Spleen (tissue), 13 donors: ENCODE measurements at places on chromosomes 5 and 9. TPM values are rescaled to one million over a fixed set of nuclear protein-coding genes. Genes with fewer than 3 reads are reported as not detected.

- DNase-seq: no peak
Measured at GRCh38 chr5:66851306-66851705, 255.1 kb downstream of the MAST4 start.

GRCh38 chr9:120412425-120412951 lies 167.5 kb downstream of the CDK5RAP2 start:
- DNase-seq: no peak

DNA sequence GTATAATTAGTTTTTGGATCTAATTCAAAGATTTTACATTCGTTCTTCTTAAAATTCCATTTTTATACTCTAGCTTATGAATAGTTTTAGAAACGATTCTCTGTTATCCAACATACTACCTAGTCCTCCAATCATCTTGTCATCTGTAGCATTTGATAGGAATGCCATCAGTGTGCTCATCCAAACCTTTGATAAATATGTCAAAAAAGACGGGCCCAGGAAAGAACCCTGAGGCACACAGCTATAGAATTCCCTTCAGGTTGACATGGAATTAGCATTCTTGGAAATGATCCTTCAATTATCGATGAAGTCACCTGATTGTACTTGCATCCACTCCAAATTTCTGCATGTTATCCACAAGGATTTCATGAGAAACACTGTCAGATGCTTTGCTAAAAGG lies 64.8 kb upstream of the EFNA5 start:
- no peak for DNase-seq

- DNase-seq: no peak
Measured at GRCh38 chr5:87770016-87770570, 357.4 kb upstream of the CCNH start.

DNA sequence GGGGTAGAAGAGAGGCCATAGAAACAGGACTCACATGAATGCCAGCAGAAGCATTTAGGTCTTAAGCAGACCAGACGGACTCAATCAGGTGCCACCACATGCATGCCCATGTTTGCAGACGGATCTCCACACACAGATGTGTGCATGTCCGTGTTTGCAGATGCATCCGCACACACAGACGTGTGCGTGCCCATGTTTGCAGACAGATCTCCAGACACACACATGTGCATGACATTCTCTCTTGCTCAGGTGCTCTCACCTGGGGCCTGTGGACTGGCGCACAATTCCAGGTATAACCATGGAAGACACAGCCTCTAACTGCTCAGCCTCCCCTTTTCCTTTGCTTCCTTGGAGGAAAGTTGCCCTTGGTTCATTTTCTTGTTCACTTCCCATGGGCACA lies 148.3 kb downstream of the CACNA1B start:
- peak; percentile 29 for DNase-seq

The BDP1 gene
- polyA plus RNA-seq: 9.0 TPM

The FRMD3 gene
- polyA plus RNA-seq: 0.82 TPM

The TMEM38B gene
- polyA plus RNA-seq: 3.9 TPM
